Smooth muscle cell of the brain vasculature (primary cell): ENCODE measurements at places on chromosomes 4 and X.

DNA sequence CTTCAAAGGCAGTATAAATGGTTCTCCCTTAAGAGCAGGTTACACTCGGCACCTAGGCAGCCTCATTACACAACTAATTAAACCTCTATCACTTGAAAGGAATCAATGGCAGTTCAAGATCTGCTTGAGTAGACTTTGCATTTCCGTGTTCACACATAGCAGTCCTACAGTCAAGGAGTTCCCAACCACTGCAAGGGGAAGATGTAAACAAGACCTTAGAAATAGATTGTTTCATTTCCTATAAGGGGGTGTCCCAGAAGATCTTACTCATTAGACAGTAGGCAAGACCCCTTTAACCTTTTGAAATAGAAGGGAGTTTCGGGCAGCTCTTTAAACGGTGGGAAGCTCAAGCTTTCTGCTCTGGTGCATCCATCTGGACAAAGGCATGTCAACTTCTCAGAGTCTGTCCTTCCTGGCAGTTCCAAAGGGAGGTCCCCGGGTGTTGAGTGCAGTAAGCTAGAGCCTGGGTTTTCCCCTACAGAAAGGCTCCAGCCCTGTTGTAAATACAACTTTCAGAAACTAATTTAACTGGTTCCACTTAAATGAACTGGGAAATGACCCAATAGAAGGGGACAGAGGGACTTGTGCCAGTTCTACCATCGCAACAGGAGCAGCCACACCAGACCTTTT lies 150.8 kb downstream of the RBMX2 start:
- no peak for DNase-seq

DNA sequence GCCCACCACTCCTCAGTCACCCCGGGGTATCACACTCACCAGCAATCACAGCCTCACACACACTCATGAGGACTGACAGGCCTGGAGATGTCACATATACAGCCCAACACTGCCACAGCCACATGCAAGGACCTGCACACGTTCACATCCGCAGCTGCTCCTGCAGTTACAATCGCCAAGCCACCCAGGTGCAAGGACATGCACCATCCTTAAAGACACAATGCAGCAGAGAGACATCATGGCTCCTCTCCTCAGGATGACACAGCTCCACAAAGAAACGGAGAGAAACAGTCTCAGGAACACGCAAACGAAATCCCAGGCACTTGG lies 1.1 kb downstream of the PCSK1N start:
- DNase-seq: no peak

DNA sequence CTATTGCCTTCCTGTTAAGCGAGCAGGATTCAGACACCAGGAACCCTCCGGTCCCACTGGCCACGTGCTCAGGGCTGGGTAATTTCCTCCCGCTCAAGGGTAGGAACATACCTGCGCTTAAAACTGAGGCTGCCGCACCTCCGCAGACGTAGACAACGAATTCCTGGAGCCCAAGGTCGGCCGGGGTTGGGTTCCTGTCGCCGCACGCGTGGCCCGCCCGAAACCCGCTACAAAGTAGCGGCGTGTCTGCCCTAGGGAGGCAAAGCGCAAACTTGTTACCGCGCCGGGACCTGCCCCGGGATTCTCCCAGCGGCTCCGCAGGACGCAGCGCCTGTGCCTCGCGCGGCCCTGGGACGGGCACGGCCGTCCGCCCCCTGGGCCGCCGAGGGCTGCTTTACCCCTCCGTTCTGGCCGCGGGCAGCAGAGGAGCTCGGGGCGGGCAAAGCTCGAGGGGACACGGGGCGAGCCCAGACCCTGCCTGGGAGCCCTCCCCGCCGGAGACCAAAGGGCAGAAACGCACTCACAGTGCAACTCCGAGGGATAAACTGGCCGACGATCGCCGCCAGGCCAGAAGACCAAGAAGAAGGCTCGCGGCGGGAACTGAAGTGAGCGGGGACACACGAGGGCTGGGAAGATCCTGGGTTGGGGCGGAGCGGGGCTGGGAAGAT lies at the start of gene ERVMER34-1:
Gene ERVMER34-1 (minus strand): TSS at position 607 of the 668 bp plus-strand sequence. CDS start 5,905 bp downstream, outside the sequence.
- DNase-seq: no peak

DNA sequence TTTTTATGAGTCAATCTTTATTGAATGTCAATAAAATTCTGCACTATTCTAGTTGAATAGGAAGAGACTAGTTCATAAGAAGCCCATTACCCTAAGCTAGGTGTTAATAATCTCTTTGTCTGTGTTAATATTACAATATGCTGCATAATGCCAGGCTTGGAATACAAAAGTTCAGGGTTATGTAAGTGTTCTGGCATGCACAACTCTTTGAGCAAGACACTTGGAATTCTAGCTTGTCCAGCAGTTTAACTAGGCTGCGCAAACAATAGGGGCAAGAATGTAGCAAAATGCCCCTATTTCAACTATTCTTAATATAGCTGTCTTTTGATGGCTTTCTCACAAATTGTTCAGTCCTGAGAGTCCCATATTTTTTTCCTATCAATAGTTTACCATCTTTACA lies 31.3 kb upstream of the ETNPPL start:
- no peak for DNase-seq

DNA sequence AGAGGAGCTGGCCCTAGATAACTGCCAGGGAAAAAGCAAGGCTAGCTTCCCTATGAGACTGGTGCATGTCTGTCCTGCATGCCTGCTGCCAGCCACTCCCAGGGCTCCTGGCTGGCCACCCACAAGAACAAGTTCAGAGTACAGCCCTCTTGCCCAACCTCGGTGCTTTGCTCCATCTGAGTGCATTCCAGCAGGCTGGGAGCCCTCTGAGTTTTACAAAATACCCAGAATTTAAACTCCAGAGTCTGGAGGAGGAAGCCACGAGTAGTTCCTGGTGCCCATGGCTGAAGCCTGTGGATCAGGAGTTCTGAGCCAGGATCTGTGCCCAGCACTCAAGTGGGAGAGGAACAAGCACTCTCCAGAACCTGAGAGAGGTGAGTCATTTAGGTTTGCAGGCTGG lies 111.6 kb downstream of the MAGEE2 start:
- no peak for DNase-seq

GRCh38 chr4:40152637-40153036 lies 44.2 kb upstream of the RHOH start:
- no peak for DNase-seq

- DNase-seq: no peak
These were observed 37.5 kb upstream of the STK26 start for GRCh38 chrX:131985526-131986049.

DNA sequence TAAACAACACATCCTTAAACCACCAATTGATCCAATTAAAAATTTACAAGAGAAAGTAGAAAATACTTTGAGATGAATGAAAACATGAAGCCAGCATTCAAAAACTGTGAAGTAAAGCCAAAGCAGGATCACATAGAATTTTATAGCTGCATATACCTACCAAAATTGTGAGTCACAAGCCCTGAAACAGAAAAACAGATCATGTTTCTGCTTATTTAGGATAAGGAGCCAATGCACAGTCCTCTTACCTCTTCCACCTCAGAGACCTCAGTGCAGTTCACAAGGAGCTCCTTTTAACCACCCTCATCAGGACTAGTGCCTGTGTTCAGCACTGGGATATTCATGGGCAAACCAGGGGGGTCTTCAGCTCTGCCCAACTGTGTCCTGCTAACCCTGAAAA lies 386.7 kb downstream of the TECRL start:
- no peak for DNase-seq

GRCh38 chr4:39936565-39937418 lies 40.9 kb downstream of the PDS5A start:
- DNase-seq: no peak

DNA sequence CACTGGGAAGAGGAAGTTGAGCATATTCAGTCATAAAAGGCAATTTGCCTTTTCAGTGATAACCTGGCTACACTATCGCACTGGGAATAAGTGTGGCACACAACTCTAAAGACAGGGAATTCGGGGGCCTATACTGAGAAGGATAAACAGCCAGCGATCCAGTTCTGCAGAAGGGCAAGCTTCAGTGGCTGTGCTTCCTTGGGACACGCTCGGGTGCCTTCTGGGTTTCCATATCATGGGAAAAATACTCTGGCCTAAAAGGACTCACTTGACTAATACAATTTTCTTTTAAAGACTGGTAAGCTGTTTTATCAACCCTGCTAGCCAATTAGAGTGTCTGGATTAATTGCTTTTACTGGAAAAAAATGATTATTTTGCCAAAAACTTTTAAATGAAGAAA lies 58.5 kb downstream of the TENM3 start:
- DNase-seq: no peak

DNA sequence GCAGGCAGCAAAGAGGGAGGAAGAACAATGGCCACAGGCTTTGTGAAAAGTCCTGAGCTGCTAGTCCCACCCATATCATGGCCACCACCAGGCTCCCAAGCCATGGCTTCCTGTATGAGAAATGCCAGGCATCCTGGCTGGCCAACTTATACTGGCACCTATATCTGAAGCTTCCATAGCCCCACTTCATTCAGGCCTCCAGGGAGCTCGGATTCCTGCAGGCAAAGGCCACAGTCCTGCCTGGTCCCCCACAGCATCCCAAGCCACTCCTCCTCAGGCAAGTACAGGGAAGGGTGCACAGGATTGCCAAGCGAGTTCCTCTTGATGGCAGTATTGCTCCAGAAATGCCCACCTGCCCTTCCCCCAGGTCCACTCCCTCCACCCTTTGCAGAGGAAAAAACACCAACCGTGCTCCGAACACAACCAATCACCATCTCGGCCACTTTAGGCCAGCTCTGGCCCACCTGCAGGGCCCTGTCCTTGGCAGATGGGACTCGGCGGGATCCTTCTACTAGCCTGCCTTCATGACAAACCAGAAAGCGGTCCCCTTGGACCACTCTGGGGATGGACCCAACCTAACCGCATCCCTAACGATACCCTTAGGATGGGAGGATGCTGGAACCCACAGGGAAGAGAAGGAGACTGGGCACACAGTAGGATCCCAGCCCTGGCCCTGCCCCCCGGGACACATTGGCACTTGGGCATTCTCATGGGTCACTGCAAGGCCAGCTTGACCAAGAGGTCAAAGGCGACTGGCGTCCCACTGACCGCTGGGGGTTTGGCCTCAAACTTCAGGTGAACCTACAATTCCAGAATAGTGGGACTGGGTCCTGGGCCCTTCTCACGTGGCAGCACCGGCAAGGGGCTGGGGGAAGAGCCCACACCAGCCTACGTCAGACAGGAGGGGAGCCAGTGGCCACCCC lies 220.4 kb upstream of the AGTR2 start:
- DNase-seq: no peak

DNA sequence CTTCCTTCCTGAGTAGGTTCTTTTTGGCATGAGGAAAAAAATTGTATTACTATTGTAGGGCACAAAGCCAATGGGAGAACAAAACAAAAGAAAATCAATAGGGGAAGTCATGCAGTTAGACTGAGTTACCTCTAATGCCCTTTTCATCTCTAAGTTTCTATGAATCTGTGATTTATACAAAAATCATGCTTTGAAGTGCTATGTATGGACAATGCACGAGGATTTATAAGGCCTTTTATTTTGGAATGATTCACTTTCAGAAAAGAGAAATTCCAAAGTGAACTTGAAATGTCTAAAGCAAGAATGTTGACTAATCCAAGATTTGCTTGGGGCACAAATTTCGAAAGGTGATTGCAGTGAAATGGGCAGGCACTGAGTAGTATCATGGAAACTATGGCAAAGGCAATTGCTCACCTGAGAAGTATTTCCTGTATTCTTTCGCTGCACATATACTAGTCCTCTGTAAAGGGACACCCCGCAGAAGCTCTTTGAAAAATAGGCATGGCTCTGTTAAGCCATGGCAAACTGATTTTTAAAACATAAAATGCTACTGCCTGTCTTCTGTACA lies 52.8 kb downstream of the ADGRG4 start:
- no peak for DNase-seq

- DNase-seq: no peak
These were observed 52.3 kb downstream of the MEPE start for GRCh38 chr4:87884976-87885549.

DNA sequence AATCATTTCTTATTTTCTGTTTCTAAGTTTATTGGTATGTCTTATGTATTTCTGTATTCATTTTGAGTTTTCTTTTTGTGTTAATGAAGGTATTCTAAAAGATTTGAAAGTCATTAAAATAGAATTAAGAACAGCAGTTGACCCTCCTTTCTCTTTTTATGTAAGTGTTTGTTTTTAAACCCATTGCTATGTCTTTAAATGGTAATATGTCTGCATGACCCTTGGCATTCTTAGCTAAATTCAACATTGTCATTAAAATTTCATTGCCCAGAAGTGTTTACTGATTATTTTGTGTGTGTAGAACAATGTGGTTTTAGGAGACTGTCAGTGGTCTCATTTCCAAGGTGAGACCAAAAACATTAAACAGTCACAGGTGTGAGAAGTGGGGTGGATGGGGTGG lies 197.8 kb downstream of the PCDH7 start:
- DNase-seq: no peak

DNA sequence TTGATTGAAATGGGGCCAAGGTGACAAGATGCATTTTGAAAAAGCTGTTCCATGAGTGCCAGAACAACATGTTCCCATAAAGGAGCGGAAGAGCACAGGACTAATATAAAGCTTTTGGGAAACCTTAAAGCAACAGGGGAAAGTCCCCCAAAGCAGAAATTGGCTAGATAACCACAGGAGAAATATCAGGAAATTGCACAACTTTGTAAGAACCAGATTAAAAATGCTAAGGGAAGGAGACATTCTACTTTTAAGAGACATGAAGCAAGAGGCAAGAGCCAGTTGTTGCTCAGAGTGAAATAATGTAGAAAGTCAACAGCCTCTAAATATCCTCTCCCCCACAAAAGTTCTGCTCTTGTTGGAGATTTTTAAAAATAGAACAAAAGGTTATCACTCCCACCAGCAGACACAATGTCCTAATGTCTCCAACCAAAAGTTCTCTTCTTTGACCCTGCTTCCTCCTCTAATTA lies 85.2 kb upstream of the LNX1 start:
- no peak for DNase-seq

- DNase-seq: no peak
These were observed 20.5 kb upstream of the C4orf17 start for GRCh38 chr4:99490286-99490685.

DNA sequence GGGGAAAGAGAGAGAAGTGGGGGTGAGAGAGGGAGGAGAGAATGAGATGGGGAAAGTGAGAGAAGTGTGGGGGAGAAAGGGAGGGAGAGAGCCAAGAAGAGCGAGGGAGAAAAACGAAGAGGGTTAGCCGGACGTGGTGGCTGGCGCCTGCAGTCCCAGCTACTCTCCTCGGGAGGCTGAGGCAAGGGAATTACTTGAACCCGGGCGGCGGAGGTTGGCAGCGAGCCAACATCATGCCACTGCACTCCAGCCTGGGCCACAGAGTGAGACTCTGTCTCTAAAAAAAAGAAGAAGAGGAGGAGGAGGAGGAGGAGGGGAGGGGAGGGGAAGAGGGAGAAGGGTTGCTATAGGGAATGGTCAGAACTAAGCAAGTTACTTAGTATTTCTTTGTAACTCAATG lies 1.7 kb upstream of the NXT2 start:
- no peak for DNase-seq

- DNase-seq: no peak
These were observed 8.0 kb downstream of the PPARGC1A start for GRCh38 chr4:23881674-23882337.
